ENCODE measurements at places on chromosomes 16 and 17.

- DNase-seq, result no peak
Observed at GRCh38 chr16:1330260-1330914, 3.1 kb upstream of the BAIAP3 start.

- DNase-seq, result no peak
Observed at GRCh38 chr16:30382111-30382881, at the start of gene SEPTIN1. Gene SEPTIN1, minus strand, starts transcription at chr16:30382561. Its CDS starts 19 bp downstream, at chr16:30382542.

DNA sequence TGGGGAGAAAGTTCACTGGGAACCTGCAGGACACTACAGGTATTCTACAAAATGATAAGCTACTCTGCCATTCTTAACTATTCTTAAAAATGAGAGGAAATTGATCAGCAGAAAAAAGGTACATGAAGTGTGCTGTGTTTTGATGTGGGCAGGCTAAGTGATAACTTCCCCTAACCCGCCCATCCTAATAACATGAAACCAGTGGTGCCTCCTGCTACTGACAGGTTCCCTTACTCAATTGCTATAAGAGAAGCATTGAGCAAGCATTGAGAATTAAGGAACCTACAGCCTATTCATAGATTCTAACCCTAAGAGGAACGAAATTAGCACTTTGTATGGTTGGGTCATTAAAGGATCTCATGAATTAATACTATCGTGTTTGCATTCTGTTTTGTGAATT is 18.9 kb downstream of the XYLT1 start:
- no peak for DNase-seq

DNA sequence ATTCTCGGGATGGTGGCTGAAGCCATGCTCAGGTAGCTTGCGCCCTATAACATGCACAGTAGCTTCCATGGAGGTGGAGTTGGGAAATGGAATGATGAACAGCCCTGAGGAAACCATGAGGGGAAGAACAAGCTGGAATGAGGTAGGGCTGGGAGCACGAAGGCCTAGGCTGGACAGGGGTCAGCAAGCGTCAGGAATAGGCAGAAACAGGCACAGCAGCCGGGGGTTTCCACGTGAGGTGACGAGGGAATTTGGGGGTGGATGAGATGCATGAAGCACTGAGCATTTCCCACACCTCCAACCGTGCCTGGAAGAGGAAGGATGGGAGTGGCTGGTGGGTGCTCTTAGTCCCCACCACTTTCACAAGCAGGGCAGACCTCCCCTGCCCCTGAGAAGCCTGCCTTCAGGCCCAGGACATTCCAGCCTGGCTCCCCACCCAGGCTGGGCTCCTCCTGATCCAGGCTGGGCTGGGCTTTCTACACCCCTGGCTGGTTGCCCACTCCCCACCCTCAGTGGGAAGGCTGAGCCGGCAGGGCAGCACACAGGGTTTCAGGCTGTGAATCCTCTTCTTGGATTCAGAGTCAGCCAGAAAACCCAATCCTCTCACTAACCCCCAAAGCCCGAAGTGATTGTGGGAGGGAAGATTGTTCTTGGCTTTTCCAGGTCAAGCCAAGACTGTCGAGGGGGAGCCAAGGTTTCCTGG is 21.9 kb downstream of the PLEKHG4 start:
- no peak for DNase-seq

GRCh38 chr16:47753659-47754058 is 292.5 kb downstream of the PHKB start:
- DNase-seq, result no peak

- no peak for DNase-seq
Observed at GRCh38 chr17:27542841-27543463, 86.7 kb downstream of the KSR1 start.

GRCh38 chr16:6682142-6682811 is 650.4 kb upstream of the RBFOX1 start:
- peak; percentile 75 for DNase-seq

- DNase-seq, result no peak
Observed at GRCh38 chr16:13733561-13733960, 186.4 kb upstream of the ERCC4 start.

Measured in WERI-Rb-1 (cell line).